ENCODE measurements at places on chromosomes 7 and 10. TPM values are rescaled to one million over a fixed set of nuclear protein-coding genes. Genes with fewer than 3 reads are reported as not detected.

The TES gene
- 220 TPM for total RNA-seq

The GPR15LG gene
- total RNA-seq, result not detected

DNA sequence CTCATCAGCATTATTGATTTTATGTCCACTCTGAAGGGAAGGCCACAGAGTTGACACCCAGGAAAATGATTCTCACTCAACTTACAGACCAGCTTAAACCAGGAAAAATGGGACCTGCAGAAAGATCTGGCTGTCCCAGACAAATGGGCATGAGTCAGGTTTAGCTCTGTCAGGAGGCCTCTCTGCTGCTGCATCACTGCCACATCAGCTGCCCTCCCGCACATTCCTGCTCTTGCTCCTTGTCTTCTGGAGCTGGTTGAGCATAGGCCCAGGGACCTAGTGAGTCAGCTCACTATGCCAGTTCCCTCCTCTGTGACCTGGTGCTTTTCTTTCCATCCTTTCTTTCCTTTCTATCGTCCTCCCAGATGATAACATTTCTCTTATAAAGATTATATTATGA is 18.8 kb upstream of the SMNDC1 start:
- DNase-seq, result no peak

GRCh38 chr10:92153-92552 is 43.1 kb upstream of the TUBB8 start:
- DNase-seq, result no peak

DNA sequence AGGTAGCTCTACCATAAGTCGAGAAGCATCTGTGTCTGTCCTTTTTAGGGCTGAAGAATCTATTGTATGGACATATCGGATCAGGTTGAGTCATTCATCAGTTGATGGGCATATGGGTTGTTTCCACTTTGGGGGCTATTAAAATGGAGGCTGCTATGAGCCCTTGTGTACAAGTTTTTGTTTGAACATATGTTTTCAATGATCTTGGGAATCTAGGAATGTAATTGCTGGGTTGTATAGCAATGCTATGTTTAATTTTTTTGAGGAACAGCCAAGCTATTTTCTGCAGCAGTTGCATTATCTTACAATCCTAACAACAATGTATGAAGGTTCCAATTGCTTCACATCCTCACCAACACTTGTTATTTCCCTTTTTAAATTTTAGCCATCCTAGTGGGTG is 46.4 kb upstream of the HABP2 start:
- no peak for DNase-seq

DNA sequence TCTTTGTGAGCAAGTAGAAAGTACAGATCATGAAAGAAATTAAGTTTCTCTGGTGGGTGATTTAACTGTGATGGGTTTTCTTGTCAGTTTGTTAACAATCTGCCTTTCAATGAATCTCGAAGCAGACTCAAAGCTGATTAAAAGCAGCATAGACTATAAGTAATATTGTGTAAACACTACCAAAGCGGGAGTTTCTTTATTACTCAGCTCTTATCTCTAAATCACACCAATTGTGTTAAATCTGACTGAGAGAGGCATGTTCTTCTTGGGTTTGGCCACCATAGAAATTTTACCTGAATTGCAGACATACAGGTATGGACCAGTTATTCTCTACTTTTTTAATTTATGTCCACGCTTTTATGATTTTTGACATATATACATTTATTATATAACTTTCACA is 65.2 kb downstream of the DKK1 start:
- DNase-seq, result no peak

GRCh38 chr7:142806957-142807356 is 36.2 kb downstream of the PRSS2 start:
- no peak for DNase-seq

- no peak for DNase-seq
Measured at GRCh38 chr10:23192712-23193434, 761 bp downstream of the PTF1A start.

- DNase-seq, result no peak
Measured at GRCh38 chr10:86945361-86946212, 11.8 kb downstream of the MMRN2 start.

- no peak for DNase-seq
Measured at GRCh38 chr7:70720191-70720873, 411.6 kb upstream of the GALNT17 start.

- no peak for DNase-seq
Measured at GRCh38 chr7:101308245-101309085, 13.1 kb downstream of the IFT22 start.

DNA sequence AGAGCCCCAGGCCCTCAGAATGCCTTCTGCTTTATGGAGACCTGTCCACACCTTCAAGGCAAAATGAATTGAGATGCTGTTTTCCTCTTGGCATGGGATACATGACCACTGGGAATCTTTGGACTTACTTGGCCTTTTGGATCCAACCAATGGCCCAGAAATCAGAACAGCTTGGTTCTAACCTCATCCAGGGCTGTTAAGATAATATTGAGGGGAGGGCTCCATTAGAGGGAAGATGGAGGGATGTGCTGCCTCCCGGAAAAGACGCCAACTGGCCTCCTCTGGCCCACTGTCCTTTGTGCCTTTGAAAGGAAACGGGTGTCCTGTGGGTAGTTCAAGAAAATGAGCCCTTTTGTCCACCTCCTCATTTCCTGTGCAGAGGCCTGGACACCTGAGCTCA is 530.9 kb downstream of the KCNMA1 start:
- no peak for DNase-seq

DNA sequence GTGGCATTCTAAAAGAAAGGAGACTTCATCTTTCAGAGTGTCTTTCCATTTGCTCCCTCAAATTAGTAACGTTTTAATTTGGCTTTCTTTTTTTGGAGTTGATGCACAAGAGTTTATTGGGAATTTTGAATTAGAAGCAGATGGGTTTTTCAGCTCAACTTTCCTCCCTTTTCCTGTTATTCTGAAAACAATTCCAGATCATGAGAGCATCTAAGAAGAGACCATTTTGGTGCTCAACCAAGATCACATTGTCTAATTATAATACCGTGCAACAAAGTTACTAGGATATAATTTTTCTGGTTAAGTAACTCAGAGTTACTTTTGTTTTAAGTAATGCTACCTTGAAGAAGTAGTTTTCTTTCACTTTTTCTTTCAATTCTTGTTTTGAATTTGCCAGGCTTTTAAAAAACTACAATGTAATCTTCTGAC is 396.6 kb upstream of the KLF6 start:
- no peak for DNase-seq

- DNase-seq, result no peak
Measured at GRCh38 chr10:11036424-11037011, 18.8 kb downstream of the CELF2 start.

GRCh38 chr10:3132036-3133025 is 40.3 kb downstream of the PITRM1 start:
- DNase-seq, result no peak

DNA sequence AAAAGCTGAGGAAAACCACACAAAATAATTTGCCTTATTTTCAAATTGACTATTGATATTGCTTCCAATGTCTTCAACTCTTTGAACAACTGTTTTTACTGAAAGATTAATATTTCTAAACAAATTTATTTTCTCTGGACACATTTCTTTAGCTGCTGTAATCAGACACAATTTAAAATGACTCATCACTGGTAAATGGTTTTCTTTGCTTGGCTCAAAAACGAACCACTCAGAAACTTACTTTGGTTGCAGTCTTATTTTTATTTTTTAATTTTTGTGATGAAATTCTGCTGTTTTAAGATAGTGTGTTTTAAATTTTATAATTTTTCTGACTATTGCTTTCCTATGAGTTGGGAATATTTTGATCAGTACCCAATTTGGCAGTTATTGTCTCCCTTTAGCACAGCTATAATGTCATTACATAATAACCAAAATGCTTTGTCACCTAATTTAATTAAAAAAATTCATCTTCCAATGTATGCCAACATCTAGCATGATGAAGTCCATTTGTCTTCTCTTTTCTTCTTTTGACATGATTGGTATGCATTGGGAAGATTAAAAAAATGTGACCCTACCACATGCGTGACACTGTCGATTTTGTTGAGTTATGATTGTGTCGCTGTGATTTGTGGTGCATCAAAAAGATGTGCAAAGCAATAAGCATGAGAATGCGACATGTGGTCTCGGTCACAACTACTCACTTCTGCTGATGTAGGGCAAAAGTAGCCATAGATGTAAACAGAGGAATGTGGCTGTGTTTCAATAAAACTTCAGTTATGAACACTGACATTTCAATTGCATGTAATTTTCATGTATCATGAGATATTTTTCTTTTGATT is 222.3 kb downstream of the SUGCT start:
- DNase-seq, result no peak

The FAM25A gene
- not detected for total RNA-seq

DNA sequence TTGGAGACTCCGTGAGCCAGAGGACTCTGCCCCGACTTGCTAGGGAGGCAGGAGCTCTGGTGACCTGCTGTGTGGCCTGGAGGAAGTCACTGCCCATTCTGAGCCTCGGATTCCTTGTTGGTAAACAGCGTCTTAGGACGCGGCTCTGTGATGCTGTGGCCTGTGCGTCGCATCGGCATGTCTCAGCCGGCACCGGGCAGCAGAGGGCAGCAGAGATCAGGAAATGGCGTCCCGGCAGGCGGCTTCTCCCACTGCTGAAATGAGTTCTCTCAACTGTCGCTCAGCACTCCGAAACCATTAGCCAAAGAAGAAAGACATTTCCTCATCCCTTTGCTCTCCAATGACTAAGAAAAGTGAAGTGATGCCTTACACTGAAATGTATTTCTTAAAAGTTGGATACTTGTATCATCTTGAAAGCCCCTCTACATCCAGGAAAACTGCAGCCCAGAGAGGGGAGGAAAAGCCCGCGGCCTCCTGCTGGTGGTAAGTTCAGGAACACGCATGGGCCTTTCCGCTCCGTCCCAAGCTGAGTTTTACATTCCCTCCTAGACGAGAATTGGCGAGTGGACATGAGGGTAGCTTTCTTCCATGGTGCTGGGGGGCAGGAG is 91.7 kb downstream of the WDR11 start:
- DNase-seq, result peak; percentile 78

DNA sequence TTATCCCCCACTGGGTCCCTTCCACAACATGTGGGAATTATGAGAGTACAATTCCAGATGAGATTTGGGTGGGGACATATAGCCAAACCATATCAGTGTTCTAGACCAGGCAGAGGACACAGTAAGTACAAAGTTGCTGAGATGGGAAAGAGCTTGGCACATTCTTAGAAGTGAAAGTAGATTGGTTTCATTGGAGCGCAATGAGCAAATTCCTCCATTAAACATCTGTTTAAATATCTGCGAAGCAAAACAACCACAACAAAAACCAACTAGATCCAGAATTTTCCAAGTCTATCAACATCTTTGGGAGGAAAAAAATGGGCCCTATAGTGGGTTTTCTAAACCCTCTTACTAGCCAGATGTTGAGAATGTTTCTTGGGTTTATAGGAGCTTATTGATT is 80.0 kb upstream of the STEAP1B start:
- no peak for DNase-seq

The CCDC136 gene
- total RNA-seq, result 17.5 TPM

The FKBP6 gene
- not detected for total RNA-seq

- no peak for DNase-seq
Measured at GRCh38 chr7:130091999-130092398, 21.7 kb downstream of the KLHDC10 start.

- no peak for DNase-seq
Measured at GRCh38 chr7:156177422-156178055, 365.3 kb upstream of the SHH start.

The GLI3 gene
- 4.7 TPM for total RNA-seq

GRCh38 chr10:4307910-4308309 is 518.1 kb upstream of the AKR1E2 start:
- DNase-seq, result no peak

DNA sequence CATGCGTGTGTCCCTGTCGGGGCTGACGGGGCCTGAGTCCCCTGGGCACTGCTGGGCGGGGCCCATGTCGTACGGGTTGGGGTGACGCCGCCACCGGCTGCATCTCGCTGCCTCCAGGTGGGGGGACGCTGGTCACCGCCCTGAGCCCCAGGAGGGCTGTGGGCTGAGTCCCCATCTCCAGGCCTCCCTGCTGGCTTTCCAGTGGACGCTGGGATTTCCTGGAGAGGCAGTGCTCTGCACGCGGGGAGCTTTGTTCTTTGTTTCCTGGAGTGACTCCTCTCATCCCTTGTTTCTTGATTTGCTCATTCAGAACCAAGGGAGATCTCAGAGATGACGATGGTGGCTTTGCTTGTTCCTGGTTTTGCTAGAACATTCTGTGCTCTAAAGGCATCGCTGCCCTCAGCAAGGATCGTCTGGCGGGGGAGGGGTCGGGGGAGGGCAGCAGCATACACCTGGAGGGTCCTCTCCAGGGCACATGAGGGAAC is 21.0 kb downstream of the PWWP2B start:
- DNase-seq, result no peak

GRCh38 chr10:62050346-62050892 is 148.9 kb downstream of the ARID5B start:
- no peak for DNase-seq

- DNase-seq, result peak; percentile 47
Measured at GRCh38 chr7:116802746-116803152, 59.6 kb upstream of the CAPZA2 start.

DNA sequence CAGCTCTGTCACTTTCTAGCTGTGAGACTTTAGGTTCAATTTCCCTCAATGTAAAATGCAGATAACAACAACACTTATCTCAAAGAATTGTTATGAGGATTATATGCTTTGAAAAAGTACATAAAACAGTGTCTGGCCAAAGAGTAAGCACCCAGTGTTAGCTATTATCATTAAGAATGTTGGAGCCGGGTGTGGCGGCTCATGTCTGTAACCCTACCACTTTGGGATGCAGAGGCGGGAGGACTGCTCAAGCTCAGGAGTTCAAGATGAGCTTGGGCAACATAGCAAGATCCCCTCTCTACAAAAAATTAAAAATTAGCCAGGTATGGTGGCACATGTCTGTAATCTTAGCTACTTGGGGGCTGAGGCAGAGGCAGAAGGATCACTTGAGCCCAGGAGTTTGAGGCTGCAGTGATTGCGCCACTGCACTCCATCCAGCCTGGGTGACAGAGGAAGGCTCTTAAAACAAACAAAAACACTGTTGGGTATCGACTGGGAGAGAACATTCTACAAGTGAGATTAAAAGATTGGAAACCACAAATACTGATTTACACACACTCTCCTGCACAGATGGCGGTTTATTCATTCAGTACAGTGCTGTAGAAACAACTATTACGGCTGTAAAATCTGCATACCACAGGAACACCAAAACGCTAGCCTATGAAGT is 107.3 kb downstream of the PROSER2 start:
- no peak for DNase-seq

DNA sequence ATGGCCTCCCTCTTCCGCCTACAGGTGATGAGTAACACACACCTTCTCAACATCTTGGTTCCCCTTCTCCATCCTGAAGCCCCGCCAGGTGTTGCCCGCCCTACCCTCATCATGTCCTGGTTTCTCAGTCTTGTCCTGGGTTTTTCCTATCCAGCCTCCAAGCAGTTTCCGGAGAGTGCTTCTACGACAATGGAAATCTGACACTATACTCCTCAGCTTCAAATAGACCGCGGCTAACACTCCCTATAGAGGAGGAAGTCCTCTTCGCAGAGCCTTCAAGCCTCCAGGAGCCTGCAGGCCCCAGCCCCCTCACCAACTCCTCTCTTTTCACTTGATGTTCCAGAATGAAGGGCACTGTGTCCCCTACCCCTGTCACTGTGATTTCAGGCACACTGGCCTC is 147.4 kb downstream of the PRPF18 start:
- no peak for DNase-seq

GRCh38 chr10:16566202-16566805 is 44.6 kb upstream of the C1QL3 start:
- no peak for DNase-seq

The TRA2A gene
- total RNA-seq, result 324 TPM

- no peak for DNase-seq
Measured at GRCh38 chr10:17085011-17085725, 44.4 kb downstream of the CUBN start.

The NRCAM gene
- total RNA-seq, result 0.95 TPM

The TAS2R4 gene
- total RNA-seq, result 0.16 TPM

- no peak for DNase-seq
Measured at GRCh38 chr7:20831451-20831850, 44.8 kb upstream of the SP8 start.
